Stimulated activated CD8-positive, alpha-beta memory T cell treated with anti-CD3 and anti-CD28 coated beads, Interleukin-4, amount 100 ng/mL, for 24 hours (primary cell): ENCODE measurements at places on chromosomes 2 and 18.

DNA sequence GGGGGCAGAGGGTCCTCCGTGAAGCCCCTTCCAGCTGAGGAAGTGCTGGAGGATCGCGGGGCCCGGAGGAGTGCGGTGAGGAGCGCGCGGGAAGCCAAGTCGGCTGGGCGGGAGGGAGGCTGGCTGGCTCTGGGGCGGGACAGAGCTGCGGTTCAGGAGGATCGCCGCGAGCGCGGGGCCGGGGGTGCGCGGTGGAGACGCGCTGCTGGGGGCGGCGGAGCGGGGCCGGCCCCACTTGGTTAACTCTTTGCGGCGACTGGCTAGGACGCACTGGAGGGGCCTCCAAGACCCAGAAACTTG lies 464 bp downstream of the CYBRD1 start:
- no peak for DNase-seq

GRCh38 chr2:221145396-221145795 lies 426.7 kb downstream of the EPHA4 start:
- DNase-seq = no peak

GRCh38 chr18:31773774-31774476 lies 13.2 kb upstream of the SLC25A52 start:
- DNase-seq = no peak

DNA sequence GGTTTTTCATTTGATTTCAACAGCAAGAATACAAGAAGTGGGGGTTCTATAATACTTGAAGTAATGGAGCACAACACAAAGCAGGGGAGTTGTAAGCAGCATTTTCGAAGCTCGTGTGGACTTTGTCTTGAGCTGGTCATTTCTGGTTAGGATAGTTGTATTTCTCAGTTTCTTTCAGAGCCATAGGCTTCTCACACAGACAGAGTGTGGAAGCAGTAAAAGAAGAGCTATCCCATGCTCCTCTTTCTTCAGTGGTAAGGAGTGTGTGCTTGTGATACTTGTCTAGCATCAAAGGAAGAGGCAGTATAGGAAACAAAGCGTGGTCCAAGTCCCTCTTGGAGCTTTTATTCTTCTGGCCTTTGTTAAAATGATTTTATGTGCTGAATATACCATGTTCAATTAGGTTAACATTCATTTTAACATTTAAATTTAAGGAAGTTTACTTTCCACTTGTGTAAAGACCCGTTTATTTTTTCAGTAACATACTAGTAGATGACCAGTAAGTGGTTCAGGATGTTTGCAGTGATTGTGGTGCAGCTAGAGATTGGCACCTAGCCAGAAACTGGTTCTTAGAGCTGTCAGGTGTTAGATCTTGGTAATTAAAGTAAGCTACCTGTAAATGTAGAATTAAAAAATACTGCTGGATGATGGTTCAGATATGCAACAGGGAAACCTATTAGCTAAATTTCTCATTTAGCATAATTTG lies 14.6 kb downstream of the CCNYL1 start:
- DNase-seq = no peak

GRCh38 chr2:128180031-128180430 lies 89.0 kb downstream of the UGGT1 start:
- no peak for DNase-seq

- no peak for DNase-seq
Measured at GRCh38 chr2:238851026-238851425, 3.1 kb downstream of the TWIST2 start.

GRCh38 chr2:195633974-195634373 lies 23.1 kb upstream of the SLC39A10 start:
- DNase-seq = no peak

- no peak for DNase-seq
Measured at GRCh38 chr2:30933496-30933895, 126.2 kb upstream of the CAPN13 start.

DNA sequence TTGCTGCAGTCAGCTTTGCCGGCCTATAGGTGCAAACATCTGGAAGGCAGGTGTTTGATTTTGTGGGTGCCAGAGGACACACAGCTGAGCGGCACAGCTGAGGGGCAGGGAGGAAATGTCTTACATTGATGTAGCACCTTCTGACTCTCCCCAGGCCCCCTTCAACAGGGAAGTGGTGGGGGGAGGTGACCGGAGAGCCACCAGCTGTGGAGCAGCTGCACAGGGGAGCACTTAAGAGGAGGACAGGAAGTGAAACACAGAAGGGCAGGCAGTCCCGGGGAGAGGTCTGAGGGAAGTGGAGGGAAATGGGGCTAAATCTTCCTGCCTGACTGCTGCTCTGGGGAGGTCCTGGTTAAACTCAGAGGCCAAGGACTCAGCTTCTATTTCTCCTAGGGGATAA lies 409.1 kb downstream of the TNS1 start:
- no peak for DNase-seq

DNA sequence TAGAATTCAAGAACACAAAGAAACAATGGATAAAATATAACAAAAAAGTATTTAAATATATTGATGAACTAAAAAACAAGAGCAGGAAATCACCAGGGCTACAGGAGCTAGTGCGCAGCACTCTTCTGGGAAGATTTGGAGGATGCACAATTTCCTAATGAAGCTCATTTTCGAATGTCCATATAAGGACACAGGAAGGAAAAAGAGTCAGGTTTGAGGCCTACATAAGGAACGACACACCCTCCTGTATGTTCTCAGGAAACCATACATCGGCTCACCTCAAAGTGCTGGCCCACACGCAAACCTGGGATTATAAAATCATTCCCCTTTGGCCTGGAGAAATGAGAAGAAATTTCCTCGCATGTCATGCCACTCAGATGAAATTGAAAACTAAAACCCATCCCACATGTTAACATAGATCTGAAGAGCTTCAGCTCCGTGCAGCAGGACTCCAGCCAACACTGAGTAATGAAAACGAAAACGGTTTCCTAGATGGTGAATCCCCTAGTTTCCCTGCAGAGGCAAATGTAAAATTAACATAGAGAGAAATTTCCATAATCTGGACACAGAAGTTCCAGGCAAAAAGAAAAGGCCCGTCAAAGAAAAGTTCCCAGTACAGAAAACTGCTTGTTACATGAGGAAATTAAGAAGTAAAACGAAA lies 825.8 kb downstream of the SOCS6 start:
- no peak for DNase-seq

DNA sequence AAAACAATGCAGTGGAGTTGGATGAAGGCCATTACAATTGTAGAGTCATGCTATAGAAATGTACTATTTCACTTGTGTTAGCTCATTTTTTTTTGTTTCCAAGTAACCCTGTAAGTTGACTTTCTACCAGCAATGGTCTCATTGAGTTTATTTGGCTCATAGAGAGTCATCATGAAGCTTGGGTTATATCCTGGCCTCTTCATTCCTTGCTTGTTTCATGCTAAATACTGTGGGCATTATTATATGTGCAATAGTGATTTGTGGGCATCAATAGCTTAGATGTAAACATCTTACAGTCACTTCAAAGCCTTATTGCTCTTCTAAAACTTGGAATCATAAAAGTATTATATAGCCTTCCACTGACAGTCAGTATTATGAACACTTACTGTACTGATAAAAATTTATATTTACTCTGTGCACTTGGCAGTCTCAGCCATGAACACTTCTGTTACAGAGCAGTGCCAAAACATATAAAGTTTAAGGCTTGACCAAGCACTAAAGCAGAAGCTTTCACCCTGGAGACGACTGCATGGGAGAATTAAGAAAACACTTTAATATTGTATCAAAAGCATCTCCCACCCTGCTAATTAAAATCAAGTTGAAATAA lies 751.2 kb downstream of the SATB2 start:
- no peak for DNase-seq

- no peak for DNase-seq
Measured at GRCh38 chr2:18149660-18150246, 271.3 kb downstream of the KCNS3 start.

GRCh38 chr18:23838801-23839366 lies 149.6 kb downstream of the LAMA3 start:
- DNase-seq = no peak

GRCh38 chr2:218329826-218330593 lies 26.6 kb upstream of the CATIP start:
- no peak for DNase-seq

GRCh38 chr2:118842661-118843482 lies 4.6 kb downstream of the EN1 start:
- no peak for DNase-seq

DNA sequence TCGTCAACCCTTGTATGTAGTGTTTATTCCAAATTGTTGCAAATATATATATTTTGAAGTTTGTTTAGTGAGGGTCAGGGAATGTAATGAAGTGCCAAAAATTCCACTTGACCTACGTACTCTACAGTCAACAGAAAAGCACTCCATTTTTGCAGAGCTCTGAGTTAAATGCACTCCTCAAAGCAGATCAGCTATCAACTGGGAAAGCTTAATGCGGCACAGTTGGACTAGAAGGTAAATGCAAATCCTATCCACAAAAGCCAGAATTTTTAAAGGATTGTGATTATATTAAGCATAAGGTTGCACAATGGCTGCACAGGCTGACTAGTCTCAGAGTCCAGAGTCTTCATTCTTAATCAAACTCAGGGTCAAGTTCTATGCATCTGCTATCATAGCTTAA lies 577.1 kb downstream of the ARHGAP15 start:
- DNase-seq = no peak

DNA sequence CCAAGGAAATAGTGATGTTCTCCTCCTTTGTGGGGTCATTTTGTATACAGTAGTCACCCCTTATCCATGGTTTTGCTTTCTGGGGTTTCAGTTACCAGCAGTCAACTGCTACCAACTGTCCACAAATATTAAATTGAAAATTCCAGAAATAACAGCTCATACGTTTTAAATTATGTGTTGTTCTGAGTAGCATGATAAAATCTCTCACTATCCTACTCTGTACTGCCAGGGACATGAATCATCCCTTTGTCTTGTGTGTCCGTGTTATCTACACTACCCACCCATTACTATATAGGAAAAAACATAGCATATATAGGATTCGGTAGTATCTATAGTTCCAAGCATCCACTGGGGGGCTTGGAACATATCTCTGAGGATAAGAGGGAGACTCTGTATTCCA lies 120.9 kb upstream of the DCC start:
- no peak for DNase-seq

DNA sequence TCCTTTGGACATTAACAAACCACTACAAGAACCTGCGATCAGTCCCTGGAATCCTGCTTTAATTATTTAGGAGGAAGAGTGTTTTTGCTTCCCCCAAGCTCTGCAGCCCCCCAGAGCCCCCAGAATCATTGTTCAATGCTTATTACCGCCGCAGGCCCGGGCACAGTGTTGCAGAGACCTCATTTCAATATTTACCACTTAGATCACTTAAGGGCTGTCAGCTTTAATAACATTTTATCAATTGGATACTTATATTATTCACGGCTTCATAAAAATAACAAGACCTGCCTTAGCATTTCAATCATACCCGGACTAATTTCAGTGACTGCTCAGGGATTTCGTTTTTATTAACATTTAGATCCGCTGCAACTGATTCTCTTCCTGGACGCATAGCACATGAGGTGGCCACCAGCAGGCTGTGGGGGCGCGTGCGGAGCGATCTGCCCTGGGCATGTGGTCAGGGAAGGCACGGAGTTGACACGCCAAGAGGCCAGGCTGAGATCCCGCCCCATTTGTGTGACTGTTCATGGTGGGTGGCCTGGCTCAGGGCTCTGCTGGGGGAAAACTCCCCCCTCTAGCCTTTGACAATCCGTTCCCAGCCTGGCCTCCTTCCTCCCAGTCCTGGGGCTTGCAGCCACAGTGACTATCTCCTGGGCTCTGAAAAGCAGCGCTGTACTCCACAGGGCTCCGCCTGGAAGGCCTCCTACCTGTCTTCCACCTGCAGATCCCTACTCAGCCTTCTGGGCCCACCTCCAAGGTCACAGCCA lies 267.6 kb downstream of the SRBD1 start:
- DNase-seq = no peak

GRCh38 chr2:113965644-113966043 lies 75.8 kb downstream of the ACTR3 start:
- no peak for DNase-seq

GRCh38 chr2:161962160-161962559 lies 111.9 kb downstream of the DPP4 start:
- DNase-seq = no peak

GRCh38 chr2:174774886-174775285 lies 10.6 kb upstream of the CHRNA1 start:
- no peak for DNase-seq

- no peak for DNase-seq
Measured at GRCh38 chr2:39141334-39142271, 20.8 kb upstream of the SOS1 start.

GRCh38 chr2:96527286-96528005 lies 9.1 kb upstream of the ARID5A start:
- peak; percentile 51 for DNase-seq

DNA sequence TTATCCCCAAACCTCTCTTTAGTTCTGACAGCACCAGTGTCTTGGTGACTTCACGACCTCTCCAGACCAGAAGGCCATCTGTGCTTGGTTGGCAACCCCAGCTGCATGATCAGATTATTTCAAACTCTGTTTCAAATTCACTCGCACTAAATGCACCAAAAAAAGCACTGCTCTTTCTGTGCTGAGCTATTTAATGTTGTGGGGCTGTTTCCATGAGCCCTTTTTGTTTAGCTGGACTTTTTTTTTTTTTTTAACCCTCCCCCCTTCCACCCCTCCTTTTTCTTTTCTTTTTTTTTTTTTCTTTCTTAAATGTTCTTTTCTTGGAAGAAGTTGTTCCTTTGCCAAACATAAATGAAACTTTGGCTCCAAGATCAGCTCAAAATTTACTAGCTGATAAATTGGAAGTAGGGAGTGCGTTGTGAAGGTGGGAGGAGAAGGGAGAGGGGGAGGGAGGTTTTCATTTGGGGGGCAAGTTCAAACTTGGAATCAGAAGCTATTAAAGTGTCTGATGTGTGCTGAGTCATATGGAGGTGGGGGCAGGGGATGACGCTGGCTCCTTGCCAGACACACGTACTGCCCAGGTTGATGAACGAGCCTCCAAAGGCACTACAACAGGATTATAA lies 543.0 kb upstream of the TNP1 start:
- no peak for DNase-seq

GRCh38 chr2:102013206-102014040 lies 21.7 kb downstream of the IL1R2 start:
- DNase-seq = no peak

- peak; percentile 86 for DNase-seq
Measured at GRCh38 chr2:24046930-24047702, at the start of gene WDCP. Gene WDCP (minus strand): TSS chr2:24047391. CDS start chr2:24039494, 7,897 bp downstream.

DNA sequence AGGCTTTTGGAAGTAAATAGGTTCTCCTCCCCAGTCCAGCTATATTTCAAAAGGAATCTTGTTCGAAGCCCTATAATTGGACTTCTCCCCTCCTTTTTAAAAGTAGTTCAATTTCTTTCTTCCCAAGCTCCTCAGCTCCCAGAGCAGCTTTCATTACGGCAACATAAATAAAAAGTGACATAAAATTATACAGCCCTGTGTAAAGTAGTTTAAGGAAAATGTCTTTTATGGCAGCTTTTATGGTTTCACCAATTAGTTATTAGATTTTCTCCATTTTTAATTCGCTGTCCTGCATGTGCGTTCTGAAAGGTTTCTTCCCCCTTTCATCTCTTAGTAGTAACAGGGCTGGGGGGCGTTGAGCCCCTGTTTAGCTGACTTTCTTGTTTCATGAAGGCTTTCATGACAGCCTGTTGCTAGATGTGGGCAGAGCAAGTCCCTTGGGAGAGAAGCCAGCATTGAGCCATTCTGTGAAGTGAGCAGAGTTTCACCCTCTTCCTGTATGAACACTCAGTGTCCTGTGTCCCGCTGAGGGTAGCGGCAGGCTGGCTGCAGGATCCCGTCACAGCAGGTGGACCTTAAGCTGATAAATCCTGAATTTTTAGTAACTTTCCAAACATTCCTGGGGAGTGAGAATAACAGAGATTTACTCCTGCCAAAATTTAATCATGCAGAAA lies 229.7 kb upstream of the SPRED2 start:
- no peak for DNase-seq
